Caudate nucleus (tissue), 63 donors: ENCODE measurements at places on chromosomes 1 and 21.

DNA sequence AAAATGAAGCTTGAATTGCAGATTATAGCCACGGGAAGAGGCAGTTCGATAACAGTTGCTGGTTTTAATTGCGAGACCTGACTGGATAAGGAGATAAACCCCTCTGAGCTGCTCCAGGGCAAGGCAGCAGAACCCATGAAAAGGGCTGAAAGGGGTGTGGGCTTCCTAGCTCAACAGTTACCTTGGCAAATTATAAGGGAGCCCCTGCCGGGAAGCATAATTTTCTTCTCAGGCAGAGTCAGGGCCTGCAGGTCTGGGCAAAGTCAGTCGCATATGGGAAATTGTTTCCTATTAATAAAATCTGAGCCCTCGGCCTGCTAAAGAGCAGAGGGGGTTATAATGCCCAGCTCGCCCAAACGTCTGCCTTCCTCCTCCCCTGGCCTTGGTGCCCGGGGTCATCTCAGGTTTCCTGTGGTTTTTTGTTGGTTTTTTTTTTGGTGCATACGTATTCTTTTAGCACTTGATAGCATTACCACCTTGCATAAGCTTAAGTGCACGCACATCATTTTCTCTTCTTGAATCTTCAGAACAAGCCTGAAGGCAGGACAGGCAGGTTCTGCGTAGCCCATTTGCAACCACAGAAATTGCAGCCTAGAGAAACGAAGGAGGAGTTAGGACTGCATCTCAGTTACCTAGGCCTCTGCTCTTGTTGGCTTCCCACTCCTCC is 33.9 kb upstream of the SELENON start:
- DNase-seq: no peak

GRCh38 chr1:156371553-156372264 is 2.7 kb downstream of the RHBG start:
- DNase-seq: no peak

DNA sequence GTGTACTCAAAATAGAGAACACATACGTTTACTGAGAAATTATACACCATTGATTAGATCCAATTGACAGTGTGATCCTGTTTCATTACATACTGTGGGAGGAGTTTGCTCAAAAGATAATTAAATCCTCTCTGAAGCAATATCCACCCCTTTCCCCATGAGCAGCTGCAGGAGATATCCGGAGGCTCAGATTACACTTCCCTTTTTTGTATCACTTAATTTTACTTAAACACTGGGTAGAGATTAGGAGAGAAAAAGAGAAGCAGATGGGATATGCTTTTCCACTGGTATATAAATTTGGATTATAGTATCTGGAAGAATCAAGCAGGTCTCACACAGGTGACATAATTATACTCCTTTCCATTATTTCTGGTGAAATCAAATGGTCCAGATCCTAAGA is 333.3 kb upstream of the ZRANB2 start:
- no peak for DNase-seq

DNA sequence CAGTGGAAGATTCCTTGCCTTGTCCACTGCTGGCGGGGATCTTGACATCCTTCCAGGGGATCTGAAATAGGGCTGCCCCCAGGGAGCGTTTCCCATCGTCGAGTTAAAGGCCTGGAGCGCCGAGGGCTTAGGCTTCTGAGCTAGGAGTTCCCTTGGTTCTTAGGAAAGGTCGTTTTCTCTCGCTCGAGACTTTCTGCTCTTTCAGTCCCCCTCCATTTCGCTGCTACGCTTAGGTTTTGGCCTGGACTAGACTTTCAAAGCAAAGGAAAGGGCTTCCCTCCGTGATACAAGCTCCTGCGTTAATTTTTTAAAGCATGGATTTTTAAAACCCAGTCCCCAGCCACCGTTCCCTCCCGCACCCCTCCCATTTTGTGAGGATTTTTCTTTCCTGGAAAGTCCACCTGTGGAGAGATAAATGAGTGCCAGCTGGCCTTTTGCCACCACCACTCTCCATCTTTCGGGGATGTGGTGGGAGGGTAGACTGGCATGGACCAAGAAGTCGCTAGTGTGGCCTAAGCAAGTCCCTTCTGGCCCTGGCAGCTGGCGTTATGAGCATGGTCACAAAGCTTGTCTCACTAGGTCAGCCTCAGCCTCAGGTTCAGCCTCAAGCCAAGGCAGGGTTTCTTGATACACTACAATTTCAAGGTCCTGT is 9.2 kb downstream of the NR5A2 start:
- no peak for DNase-seq

DNA sequence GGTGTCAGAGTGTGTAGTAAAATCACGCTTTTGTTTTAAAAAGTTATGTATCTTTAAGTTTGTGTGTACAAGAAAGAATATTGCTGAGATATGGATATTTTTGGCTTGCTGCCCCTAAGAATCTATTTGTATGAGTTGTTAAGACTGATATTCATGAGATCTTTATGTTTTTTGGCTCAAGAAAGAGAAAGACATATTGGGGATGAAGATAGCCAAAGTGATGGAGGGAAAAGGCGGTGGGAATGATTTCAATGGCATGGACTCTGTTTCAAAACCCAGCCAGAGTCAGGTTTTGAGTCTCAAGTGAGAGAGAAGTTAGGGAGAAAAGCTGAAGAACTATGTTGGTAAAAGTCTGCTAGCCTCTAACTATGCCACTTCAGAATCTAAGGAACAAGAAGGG is 351.7 kb downstream of the PBX1 start:
- no peak for DNase-seq

DNA sequence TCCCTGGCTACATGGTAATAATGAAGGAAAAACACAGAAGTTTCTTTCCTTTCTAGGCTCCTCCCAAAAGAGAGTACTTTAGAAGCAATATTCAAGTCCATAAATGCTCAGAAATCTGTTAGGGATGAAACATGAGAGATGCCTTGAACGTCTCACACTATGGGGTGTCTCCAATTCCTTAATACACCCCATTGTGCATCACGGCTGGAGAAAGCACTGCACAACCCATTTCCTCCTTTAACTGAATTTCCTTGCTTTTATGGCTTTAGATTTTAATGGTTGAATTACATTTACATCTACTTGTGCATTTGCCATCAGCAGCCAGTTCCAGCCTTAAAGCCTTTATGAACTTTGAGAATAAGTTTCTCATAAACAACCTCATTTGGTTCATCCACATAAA is 498.9 kb upstream of the PTBP2 start:
- no peak for DNase-seq

GRCh38 chr1:20731057-20731991 is 1.2 kb downstream of the SH2D5 start:
- DNase-seq: no peak

DNA sequence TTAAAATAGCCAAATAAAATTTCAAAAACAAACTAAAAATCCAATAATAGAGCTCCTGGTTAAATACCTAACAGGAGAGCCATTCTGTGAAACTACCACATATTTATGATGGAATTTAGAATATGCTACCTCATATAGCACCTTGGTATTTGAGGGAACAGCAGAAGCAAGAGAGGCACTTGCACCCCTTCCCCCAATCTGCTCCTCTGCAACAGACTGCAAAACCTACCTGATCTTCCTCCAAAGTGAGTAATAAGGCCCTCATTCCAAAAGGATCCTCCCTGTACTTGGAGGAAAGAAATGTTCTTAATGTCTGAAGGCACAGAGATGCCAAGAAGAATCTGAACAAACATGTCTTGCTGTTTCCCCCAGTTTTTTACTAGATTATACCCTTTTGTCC is 28.1 kb upstream of the RNPC3 start:
- DNase-seq: no peak

- DNase-seq: no peak
Observed at GRCh38 chr1:230125640-230126528, 58.8 kb downstream of the GALNT2 start.

DNA sequence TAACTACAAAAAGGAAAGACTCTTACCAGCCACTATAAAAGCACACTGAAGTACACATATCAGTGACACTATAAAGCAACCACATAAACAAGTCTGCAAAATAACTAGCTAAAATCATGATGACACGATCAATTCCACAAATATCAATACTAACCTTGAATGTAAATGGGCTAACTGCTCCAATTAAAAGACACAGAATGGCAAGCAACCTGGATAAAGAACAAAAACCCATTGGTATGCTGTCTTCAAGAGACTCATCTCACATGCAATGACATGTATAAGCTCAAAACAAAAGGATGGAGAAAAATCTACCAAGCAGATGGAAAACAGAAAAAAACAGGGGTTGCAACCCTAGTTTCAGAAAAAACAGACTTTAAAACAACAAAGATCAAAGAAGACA is 59.7 kb upstream of the LYPLAL1 start:
- no peak for DNase-seq

DNA sequence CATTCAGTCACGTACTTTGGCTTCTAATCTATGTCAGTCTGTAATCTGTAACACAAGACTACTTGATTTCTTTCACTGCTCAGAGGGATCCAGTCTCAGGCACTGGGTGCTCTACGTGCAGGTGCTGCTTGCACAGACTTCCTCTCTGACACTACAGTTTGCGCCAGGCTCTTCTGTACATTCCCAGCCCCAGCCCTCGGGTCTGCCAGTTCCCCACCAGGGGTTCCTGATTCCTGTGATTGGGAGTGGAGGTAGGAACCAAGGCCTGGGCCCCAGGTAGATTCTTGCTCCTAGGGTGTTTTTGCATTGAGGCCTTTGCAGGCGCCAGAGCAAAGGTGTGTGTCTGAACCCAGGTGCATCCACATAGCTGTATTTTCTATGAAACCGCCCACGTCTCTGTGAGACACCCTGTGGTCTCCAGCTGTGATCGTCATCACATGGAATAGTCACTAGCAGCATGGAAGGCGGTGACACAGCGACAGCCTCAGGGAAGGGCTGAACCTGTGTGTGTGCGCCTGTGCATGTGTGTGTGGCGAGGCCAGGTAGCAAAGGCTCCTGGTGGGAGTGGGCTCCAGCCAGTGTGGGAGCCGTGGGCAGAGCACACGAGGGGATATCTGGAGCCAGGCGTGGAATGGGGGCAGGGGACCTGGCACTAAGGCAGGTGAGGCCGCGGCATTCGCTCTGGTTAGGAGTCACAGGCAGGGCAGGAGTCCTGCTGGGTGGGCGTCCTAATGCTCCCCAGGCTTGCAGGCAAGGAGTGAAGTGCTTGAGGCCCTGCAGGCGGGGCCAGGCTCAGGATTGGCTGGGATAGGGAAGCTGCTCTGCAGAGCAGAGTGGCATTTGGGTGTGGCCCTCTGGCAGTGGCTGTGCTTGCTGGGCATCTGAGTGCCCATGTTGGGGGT is 5.2 kb downstream of the GJC2 start:
- DNase-seq: no peak

- no peak for DNase-seq
Observed at GRCh38 chr1:31145648-31146047, 80.1 kb upstream of the PUM1 start.

DNA sequence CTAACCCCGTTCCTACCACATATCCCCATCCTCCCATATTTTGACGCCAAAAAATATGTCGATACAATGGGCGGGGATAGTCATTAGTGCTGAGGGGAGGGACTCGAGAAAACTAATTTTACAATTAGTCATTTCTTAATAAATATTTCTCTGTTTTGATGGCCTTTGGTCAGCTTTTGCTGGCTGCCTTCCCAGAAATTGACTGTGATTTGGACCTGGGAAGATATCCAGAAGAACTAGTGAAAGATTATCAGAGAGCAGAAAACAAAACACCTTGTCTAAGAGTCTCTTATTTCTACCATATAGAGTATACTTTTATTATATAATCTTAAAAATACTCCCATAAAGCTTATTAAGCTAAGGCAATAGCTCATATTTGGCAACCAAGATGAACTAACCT is 247.6 kb downstream of the MRPL39 start:
- no peak for DNase-seq
